ENCODE measurements at places on chromosomes 3 and 15.

- peak; percentile 67 for DNase-seq
Observed at GRCh38 chr3:129938140-129938930, 36.2 kb upstream of the TRH start.

DNA sequence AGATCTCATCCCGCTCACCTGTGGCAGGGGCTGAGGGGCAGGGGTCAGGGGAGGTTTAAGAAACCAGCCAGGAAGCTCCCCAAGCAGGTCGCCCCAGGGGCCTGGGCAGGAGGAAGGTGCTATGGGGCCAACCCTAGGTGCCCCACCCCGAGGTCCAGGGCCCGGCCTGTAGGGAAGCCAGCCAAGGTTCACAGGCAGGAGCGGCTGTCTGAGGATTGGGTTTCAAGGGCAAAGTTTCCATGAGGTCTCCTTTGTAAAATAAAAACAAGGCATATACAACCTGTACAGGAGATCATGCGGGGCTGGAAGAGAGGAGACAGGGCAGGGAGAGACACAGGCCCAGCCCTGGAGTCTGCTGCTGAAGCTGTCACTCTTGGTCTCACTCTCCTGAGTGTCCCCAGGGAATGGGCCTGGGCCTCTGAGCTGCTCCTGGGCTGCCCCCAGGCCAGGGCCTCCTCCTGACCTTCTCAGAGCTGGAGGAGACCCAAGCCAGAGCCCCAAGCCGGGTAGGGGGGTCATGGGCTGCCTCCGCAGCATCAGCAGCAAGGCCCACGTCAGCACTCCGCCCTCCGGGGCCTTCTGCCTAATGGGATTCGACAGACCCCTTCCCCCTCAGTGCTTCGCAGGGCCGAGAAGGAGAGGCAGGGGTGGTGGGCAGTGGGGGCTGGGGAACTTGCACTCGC is 5.5 kb downstream of the CPLX3 start:
- DNase-seq: no peak

GRCh38 chr3:46049093-46049492 is 21.8 kb upstream of the XCR1 start:
- no peak for DNase-seq

- peak; percentile 85 for DNase-seq
Observed at GRCh38 chr3:10164546-10165393, at the start of gene IRAK2. Gene IRAK2 (plus strand): TSS chr3:10164919. CDS start chr3:10164955, 36 bp downstream.

DNA sequence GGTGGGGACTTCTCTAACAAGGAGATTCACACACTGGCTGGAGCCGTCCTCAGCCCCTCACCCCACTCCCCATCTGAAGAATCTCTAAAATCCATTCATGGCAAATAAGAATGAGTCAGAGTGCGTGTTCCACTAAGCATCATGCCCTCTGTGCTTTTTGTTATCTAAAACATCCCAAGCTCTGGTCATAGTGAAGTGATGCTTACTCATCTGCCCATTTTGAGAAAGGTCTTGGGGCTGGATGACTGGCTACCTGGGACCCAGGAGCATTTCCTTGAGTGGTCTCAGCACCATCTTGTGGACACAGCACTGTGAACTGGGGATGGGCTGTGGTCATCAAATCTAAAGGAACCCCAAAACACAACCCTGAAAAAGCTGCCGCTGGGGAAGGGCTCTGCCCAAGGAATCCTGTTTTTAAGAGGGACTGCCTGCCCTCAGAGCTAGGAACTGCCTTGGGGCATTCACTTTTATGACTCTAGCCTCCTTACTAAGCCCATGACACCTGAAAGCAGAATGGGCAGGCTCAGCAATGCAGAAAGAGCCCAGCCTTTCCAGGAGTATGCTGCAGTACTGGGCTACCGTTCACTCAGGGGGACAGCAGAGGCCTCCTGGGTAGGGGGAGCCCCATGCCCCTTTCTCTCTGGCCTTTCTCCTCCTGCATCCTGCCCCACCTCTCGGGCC is 53.5 kb downstream of the ZBTB38 start:
- no peak for DNase-seq

- DNase-seq: no peak
Observed at GRCh38 chr15:47367726-47368390, 349.4 kb upstream of the SEMA6D start.

- no peak for DNase-seq
Observed at GRCh38 chr3:81728766-81729544, 32.5 kb downstream of the GBE1 start.

DNA sequence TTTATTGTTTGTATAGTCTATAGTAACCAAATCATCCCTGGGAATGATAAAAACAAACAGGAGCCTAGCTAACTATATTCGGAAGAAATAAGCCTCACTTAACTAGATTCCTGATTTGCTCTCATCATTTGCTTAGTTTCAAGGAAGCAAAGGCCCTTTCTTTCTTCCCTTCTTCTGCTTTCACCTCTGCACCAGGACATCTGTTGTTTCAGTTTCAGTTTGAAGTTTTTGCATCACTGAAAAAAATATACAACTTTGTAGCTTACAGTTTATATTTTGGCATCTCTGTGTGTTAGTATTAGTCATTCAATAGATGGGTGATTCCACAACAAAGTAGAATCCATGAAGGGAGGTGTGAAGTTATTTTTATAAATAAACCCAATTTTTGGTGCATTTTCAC is 113.6 kb upstream of the SNTN start:
- DNase-seq: no peak

GRCh38 chr3:126968391-126969390 is 14.2 kb upstream of the PLXNA1 start:
- DNase-seq: no peak

DNA sequence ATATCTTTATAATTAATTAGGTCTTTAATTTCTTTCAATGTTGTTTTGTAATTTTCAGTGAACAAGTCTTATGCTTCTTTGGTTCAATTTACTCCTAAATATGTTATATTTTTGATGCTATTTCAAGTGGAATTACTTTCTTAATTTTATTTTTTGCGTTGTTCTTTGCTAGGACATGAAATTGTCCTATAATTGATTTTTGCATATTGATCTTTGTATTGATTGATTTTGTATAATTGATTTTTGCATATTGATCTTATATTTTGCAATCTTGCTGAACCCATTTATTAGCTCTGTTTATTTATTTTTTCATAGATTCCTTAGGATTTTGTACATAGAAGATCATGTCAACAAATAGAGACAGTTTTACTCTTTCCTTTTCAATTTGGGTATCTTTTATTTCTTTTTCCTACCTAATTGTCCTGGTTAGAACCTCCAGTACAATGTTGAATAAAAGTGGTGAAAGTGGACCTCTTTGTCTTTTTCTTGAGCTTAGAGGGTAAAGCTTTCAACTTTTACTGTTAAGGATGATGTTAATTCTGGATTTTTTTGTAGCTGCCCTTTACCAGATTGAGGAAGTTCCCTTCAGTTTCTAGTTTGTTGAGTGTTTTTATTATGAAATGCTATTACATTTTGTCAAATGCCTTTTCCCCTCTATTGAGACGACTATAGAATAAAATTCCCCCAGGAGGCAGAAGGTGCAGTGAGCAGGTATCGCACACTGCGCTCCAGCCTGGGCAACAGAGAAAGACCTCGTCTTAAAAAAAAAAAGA is 36.8 kb upstream of the CCDC50 start:
- no peak for DNase-seq

DNA sequence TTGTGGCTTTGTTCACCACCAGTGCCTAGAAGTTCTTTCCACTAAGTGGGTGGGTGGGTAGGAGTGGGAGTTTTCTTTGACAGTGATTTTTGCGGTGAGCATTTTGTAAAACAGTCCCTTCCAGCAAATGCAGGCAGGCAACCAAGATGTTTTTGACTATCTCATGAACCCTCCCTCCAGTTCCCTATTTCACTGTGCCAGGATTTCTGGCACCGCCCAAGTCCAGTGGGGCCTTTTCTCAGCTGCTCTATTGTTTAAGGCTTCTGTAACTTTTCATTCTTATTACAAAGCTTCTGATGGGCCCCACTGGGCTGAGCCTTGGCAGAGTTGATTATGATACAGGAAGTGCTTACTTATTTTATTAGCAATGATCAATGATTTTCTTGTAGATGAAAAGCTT is 236.0 kb downstream of the EDEM1 start:
- no peak for DNase-seq

- no peak for DNase-seq
Observed at GRCh38 chr15:90295270-90295648, 29.8 kb downstream of the NGRN start.

DNA sequence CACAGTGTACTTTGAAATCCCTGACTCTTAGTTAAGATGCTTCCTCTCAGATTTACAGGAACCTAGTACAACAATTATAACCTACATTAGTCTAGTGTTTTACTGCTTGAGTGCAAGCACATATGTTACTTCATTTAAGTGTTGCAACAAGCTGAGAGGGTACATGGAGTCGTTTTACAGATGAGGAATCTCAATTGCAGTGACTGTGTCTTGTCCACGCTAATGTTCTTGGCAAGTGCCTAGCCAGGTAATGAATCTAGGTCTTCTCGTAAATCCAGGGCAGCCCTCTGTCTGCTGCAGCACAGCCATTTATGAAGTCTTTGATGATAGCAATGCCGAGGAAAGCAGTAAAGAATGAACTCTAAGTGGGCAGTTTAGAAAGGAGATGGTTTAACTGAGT is 384.4 kb upstream of the ARPP21 start:
- DNase-seq: no peak

DNA sequence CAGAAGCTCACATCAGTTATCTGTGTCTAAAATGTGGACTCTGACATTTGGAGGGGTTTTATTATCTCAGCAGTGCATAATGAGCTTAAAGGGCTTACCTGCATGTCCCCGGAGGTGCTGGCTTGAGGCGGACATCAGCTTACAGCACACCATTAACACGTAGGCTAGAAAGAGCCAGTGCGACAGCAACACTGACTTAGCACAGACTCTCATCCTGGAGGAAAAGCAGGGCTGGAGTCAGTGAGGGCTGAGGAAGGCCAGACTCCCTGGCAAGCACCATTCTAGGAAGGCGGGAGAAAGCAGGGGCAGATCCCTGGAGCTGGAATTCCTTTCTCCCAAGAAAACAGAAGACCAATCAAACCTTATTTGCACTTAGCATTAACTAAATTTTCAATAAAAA is 51.7 kb downstream of the TAFA4 start:
- DNase-seq: peak; percentile 13

DNA sequence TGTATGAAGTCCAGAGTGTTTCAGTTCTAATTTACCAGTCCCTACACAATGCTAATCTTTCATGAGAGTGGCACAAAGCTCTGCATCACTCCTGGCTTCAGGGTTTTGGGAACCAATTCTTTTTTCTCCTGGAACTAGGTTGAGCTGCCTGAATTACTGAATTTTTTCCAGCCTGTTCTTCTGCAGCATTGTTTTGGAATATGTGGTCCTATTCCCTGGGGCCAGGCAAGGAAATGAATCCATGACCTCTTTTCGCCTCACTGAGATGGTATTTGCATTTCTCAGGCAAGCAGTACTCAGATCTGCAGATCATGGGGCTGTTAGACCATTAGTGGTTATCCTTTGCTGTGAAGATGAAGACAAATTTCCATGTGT is 25.6 kb upstream of the GPR171 start:
- no peak for DNase-seq

DNA sequence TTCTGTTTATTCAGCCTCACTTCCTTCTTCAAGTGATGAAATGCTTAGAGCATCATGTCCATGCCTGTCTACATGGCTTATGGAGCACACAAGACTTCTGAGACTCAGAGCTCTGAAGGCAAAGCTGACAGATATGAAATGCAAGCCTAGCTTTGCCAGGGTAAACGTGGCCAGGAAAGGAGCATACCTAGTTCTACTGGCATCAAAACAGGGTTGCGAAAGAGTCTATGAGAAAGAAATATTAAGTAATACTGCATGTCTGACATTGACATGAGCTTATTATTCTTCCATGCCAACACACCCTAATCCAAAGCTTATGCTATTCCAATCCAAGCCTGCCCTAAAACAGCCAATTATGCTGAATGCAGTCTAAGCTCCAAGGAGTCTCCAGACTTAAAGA is 391.5 kb downstream of the ERC2 start:
- DNase-seq: no peak

- no peak for DNase-seq
Observed at GRCh38 chr3:132283440-132283839, 33.8 kb upstream of the ACP3 start.

- peak; percentile 24 for DNase-seq
Observed at GRCh38 chr3:71580636-71581456, 2.7 kb downstream of the FOXP1 start.

GRCh38 chr3:8872261-8872660 is 91.0 kb downstream of the RAD18 start:
- DNase-seq: no peak

DNA sequence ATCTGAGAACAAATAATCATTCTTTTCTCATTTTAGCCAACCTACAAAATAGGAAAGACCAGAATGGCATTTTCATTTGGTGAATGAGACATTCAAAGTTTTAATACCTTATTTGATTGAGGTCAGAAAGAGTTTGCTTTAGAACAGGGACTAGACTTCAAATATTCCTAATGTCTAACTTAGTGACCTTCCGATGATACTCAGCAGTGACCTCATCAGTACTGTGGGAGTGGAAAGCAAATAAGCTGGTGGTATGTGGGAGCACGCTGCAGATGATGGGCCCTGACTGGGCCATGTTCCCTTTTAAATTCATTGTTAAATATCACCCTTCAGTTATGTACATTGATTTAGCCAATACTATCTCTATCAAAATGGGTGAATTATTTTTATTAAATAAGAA is 223.3 kb downstream of the P3H2 start:
- no peak for DNase-seq

- DNase-seq: no peak
Observed at GRCh38 chr15:77505556-77505955, 84.9 kb downstream of the HMG20A start.

DNA sequence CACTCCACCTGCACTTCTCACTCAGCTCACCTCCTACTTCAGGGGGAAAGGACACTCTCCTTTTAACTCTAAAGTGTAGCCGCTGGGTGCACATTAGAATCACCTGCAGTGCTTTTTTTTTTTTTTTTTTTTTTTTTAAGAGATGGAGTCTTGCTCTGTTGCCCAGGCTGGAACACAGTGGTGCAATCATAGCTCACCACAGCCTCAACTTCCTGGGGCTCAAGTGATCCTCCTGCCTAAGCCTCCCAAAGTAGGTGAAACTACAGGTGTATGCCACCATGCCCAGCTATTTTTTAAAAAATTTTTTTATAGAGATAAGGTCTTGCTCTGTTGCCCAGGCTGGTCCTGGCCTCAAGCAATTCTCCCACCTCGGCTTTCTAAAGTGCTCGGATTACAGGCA is 20.8 kb downstream of the GRAMD2A start:
- DNase-seq: no peak

DNA sequence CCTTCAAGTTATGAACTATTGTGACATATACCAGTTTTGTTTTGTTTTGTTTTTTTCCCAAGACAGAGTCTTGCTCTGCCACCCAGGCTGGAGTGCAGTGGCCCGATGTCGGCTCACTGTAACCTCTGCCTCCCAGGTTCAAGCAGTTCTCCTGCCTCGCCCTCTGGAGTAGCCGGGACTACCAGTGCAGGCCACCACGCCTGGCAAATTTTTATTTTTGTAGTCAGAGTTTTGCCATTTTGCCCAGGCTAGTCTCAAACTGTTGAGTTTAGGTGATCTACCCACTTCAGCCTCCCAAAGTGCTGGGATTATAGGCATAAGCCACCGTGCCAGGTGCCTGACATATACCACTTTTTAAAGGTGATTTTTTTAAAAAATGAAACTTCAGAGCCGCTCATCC is 74.6 kb downstream of the ARRDC4 start:
- DNase-seq: no peak
